DMS79 (cell line): ENCODE measurements at places on chromosomes 5 and 9.

DNA sequence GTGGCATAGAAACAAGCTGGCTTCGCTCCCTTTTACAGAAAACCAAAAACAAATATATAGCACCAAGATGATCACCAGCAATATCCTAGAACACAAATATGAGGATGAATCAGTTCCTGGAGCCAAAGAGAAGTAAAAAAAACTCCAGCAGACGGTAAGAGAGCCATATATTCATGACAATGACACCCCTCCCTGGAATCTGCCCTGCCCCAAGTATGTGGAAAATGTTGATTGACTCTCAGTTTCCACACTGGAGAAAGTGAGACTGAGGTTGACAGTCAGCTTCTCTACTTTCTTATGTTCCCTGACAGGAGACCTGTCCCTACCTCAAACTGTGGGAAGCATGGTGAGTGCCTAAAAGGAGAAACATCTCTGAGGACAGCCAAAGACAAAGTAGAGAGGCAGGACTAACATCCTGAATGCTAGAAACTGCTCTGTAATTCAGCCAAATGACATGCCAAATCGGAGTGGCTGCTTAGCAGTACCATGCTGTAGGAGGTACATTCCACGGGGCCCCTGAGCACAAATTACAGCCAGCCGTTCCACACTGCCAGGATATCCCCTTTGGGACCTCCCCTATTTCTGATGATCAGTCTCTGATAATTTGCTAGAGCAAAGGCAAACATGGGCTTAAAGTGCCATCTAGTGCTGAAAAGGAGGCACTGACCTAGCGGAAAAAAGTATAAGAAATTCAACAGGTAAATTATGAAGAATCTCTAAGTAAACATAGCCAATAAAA, 424.0 kb upstream of the RGMB start:
- no peak for DNase-seq

DNA sequence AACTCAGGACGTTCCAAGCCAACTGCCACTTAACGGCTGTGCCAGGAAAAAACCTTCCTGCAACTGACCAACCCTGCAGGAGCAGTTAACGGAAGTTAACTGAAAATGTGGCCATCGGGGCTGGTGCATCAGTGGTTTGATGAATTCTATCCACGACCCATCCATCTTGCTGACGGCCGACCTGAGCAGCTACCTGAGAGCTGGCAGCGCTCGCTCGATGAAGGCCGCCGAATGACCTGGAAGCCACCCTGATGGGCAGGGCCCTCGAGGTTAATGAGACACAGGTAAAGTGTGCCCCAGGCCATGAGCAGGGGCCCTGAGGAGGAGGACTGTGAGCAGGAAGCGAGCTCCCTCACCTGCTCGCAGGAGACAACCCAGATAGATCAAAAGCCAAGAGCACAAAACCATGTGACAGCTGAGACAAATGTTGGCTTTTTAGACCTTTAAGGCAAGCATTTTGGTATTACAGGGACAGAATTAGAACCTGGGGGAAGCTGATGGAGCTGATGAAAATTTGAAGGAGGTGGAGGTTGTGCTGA, 35.3 kb upstream of the FLT4 start:
- DNase-seq: no peak

DNA sequence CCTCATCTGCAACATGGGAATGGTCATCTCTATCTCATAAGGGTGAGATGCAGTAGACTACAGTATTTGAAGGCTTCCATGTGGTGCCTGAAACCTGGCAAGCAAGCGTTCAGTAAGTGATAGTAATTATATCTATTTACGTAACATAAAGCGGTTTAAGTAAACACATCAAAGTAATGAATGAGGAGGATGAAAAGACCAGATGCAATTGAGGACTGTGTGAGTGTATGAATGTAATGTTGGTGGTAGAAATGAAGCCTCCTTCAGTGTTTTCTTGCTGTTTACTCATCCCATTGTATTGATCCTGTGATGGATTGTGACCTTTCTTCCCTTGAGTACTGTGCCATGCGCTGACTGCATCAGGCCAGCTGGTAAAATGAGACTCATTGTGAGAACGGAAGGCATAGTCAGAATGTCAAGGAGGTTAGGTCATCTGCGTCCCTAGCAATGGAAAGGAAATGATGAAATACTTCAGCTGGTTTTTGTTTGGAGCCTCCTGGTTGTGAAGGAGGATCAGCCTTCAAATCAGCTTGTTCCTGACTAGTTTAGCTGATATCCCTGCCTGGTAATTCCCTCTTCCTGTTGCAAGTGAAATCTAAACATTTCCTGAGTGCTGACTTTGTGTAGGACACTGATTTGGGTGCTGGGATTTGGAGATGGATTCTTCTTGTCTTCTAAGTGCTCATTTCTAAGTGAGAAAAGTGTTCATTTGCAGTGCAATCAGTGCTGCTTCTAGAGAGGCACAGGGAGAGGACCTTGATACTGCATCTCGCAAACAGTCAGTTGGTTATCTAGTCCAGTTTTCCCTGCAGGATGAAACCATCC, 35.6 kb downstream of the TNFSF8 start:
- no peak for DNase-seq

DNA sequence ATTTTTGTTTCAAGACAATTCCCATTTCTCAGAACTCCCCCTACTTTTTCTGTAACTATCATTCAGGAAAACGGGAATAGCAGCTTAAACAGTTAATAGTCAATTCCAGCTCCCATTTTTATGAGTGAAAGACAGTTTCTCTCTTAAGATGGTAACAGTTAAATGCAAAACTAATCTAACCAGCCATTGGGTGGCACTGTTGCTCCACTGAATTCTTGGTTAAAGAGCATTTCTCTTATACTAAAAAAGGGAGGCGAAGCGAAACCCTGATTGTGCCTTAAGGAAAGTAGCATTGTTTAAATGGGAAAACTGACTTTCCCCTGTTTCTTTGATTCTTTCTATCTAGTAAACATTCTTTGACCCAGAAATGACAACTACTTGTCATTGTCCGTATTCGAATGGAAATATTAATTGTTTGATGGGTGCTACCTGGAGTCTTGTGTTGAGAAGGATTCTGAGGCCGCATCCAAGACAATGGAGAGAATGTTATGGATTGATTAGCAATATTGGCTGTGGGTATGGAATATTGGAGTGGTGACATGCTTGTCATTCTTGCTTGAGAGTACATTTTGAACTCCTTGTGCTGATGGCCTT, 507.8 kb downstream of the MAT2B start:
- DNase-seq: no peak

DNA sequence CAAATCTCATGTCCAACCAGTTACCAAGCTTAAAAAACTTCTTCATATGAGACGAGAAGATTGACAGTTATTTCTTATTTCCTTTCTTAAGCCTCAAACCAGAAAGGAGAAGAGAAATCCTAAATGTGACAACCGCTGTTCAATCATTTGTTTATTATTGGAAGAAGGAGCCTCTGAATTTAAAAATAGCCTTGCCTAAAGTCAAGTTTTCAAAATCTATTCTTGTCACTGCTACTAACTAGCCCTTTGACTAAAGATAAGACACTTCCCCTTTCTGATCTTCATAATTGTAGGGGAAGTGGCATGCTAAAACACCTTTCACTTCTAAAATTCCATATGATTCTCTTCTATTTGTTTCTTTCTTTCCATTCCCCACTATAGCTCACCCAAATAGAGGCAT, 106.2 kb upstream of the EMB start:
- no peak for DNase-seq

DNA sequence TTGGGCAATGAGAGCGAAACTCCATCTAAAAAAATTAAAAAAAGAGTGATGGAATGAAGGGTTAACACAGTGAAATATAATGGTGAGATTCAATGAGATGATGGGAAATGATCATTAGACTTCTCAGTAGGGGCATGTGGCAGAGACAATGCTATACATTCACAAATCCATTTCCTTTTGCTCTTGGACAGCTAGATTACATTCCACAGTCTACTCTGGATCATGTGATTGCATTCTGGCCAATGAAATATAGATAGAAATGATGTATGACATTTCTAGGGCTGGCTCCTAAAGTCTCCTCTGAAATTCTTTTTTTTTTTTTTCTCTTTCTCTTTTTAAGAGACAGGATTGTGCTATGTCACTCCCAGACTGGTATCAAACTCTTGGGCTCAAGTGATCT, 3.8 kb upstream of the GALT start:
- DNase-seq: no peak

DNA sequence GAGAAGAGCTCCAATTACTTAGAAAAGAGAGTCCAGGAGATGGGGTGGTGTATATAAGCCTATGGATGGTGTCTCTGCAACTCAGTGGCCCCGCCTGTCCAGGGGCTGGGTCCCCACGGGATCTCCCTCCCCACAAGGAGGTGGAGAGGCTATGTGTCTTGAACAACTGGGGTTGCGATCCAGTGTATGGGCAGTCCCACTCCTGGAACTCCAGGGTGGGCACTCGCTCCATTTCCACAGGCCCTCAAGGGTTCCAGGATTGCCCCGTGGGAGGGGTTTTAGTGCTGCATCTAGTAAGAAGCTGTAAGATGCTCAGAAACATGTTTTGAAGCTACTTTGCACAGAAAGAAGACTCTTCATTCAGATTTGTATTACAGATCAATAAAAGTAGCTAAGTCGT, 558 bp upstream of the SMAD5 start:
- no peak for DNase-seq

- DNase-seq: no peak
These were observed 95.2 kb upstream of the PHF24 start for GRCh38 chr9:34862836-34863235.
